CD4-positive, alpha-beta T cell treated with Interleukin-4 for 4 hours (primary cell): ENCODE measurements at places on chromosomes 11 and 22.

DNA sequence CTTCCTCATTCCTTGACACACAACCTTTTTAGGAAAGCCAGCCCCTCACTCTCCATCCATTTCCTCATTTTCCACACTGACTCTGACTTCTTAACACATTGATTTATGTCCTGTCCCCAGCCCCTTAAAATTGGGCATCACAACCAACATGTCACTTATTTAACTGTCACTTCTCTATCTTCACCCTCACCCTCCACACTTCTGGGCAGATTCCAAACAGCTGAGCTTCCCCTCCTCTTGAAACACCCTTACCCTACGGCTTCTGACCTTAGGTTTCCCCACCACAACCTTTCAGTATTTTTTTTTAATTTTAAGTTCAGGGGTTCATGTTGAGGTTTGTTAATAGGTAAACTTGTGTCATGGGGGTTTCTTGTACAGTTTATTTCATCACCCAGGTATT lies 696.3 kb downstream of the DLG2 start:
- DNase-seq, result no peak

DNA sequence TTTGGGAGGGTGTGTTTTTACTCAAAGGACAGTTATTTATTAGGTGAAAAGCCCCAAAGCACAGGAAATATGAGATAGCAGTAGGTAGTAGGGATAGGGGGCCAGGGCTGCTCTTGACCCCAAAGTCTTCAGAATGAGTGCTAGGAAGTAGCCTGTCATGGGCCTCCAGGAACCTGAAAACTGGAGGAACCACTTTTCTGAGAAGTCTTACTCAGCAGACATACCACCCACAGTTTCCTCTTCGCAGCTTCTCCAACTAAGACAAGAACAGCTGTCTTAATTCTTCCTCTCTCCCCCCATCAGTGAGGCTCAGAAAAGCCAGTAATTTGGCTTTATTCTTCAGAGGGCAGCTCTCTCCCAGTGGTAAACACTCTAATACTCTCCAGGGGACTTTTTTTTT lies 84.0 kb upstream of the CTSC start:
- DNase-seq, result peak; percentile 46

GRCh38 chr11:67285541-67286498 lies 3.3 kb upstream of the ANKRD13D start:
- DNase-seq, result peak; percentile 56

DNA sequence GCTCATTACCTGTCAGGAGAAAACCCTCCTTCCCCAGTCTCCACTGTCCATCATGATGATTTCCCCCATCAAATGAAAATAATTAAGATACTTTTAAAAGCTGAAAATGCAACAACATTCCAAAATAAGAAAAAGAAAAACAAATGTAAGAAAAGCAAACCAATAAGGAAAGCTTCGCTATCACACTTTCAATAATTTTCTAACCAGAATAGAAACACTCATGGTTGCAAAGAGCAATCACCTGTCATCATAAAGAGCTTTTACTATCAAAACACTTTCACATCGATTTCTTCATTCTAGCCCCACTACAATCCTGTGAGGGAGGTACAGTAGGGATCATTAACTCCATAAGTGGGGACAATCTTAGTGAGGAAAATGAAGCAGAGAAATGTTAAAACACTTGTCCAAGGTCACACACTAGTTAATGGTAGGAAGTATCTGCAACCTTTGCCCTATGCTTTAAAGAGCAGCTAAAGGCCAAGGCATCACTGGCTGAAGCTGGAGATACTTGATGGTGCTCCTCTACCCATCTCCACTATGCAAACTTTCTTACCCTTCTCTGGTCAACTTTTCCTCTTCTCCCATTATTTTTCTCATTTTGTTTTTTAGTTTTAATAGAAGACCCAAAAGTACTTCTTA lies 2.6 kb downstream of the RBM4B start:
- DNase-seq, result no peak

DNA sequence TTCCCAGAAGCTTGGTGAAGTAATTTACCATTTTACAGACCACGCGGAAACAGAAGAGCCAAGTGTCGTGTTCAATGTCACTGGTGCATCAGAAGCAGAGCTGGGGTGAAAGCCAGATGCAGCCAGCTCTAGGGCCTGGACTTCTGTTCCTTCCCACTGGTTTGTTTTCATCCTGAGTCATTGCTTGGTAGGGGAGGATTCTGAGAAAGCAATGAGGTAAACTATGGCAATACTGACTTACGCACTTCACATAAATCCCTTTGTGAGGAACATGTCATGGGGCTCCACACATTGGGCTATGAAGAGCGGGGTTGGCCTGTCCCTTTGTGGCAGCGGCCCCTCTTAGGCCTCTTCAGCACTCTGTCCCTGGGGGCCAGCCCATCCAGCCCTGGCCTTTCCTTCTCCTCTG lies 52.4 kb upstream of the RBFOX2 start:
- DNase-seq, result no peak

DNA sequence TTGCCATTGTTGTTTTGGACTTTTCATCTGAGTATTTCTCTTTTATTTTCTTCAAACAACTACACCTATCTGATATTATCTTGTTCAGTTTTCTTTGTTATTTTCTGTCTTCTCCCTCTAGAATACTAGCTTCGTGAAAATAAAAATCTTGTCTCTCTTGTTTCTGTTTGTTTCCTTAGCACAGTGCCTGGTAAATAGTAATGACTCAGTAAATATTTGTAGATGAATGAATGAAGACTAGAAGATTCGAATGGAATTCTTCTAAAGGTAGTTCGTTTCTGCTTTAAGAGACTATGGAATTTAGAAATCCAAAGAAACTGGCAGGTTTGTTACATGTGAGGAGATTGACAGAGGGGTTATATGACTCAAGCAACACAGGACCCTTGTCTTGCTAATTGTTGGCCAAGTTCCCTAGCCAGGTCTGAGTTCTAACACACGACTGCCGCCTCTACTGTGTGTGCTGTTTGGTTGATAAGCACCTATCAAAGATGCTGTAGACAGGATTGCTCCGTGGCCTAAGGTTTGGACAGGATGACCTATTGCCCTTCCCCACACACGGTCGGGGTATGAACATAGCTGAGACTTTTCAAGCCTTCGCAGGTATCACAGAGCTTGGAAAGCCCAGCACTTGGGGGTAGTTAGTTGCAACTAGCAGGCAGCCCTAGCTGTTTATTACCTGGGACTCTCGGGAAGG lies 831 bp upstream of the TMEM135 start:
- DNase-seq, result no peak

DNA sequence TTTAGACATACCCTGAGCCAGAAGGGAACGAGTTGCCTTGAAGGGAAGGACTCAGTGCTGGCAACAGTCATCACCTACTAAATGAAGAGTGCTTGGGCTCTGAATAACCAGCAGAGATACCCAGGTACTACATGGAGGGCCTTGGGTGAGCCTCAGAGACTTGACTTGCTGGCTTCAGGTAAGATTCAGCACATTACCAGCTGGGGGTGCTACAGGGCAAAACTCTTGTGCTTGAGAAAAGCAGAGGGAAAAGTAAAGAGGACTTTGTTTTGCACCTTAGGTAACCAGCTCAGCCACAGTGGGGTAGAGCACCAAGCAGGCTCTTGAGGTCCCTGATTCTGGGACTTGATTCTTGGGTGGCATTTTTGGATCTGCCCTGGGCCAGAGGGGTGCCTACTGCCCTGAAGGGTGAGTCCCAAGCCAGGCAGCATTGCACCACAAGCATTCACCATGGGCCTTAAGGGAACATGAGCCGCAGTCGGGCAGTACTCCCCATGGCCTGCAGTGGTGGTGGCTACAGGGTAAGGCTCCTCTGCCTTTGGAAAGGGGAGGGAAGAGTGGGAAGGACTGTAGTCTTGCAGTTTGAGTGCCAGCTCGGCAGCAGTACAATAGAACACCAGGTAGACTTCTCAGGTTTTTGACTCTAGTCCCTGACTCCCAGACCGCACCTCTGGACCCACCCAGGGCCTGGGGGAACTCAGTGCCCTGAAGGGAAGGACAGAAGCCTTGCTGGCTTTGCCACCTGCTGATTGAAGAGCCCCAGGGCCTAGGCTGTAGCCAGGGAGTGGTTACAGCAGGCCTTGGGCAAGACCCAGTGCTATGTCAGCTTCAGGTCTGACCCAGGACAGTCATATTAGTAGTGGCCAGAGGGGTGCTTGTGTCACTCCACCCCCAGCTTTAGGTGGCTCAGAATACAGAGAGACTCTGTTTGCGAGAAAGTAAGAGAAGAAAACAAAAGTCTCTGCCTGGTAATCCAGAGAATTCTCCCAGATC lies 22.7 kb upstream of the PLEKHA7 start:
- no peak for DNase-seq

- no peak for DNase-seq
Observed at GRCh38 chr11:114977651-114978050, 299.3 kb downstream of the NXPE2 start.

GRCh38 chr11:12686246-12687060 lies 12.2 kb downstream of the TEAD1 start:
- DNase-seq, result no peak

- peak; percentile 25 for DNase-seq
Observed at GRCh38 chr11:108654994-108655631, 9.8 kb upstream of the DDX10 start.

DNA sequence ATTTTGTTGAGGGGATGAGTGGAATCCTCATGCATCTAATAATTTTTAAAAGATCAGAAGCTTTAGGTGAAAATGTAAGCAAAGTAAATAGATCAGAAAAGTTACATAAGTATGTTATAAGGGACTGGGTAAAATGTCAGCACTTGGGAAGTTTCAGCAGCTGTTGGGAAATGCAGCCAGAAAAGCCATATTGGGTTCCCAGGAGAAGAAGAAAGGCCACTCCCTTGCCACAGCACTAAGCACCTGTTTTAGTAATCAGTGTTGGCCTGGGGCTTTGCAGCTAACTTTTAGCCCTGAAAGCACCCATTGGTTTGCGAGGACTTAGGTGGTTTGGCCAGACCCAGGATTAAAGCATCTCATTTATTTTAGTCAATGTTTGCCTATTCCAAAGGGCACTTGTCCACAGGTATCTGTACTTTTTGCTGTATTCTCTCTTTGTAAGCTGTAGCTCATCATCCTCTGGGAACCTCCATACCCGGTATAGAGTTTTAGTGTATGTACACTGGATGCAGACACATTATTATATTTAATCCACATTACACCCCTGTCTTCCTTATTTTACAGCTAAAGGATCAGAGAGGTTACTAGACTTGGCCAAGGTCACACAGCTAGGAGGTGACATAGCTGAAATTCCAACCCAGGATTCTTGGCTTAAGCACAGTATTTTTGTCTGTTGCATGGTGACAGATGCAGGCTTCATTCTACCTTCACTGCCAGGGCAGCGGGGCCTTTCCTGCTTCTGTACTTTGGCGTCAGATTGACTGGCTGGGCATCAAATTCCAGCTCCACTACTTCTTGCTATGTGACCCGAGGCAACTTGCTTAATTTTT lies 127.7 kb upstream of the SESN3 start:
- no peak for DNase-seq

- no peak for DNase-seq
Observed at GRCh38 chr11:95768521-95768920, 21.1 kb downstream of the FAM76B start.

- no peak for DNase-seq
Observed at GRCh38 chr11:102345904-102346303, 1.1 kb upstream of the BIRC2 start.

- DNase-seq, result no peak
Observed at GRCh38 chr11:108568195-108568858, 25.2 kb downstream of the EXPH5 start.
